CD4-positive, alpha-beta T cell treated with Interleukin-2 at 100 ng/mL for 4 hours (primary cell): ENCODE measurements at places on chromosomes 6 and 20.
A peak's percentile ranks its signal among the peaks of the same experiment; 100 is the strongest.

DNA sequence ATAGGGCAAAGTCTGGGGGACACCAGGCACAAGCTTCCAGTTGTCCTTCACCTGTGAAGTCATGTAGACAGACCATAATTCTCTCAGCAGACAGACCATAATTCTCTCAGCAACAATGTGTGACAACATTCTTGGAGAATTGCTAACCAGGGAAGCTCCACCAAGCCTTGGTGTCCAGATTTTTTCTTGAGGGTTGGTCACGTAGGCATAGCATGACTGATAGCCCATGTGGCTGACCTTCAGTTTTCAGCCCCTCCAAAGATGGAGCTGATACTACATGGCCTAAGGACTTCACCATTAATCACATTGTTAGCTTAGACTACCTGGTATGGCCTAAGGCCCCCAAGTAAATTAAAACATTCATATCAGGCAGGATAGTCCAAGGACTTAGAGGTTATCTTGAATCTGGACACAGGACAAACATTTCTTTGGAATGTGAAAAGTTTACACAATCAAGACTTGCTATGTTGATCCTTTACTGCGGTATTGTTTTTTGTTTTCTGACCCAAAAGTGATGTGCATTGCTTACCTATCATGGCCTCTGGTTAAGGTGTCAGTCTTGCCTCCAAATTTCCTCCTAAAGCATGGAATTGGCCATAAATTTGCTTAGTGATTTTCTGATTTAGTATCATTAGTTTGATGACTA, 76.9 kb downstream of the CEP57L1 start:
- DNase-seq, result no peak

DNA sequence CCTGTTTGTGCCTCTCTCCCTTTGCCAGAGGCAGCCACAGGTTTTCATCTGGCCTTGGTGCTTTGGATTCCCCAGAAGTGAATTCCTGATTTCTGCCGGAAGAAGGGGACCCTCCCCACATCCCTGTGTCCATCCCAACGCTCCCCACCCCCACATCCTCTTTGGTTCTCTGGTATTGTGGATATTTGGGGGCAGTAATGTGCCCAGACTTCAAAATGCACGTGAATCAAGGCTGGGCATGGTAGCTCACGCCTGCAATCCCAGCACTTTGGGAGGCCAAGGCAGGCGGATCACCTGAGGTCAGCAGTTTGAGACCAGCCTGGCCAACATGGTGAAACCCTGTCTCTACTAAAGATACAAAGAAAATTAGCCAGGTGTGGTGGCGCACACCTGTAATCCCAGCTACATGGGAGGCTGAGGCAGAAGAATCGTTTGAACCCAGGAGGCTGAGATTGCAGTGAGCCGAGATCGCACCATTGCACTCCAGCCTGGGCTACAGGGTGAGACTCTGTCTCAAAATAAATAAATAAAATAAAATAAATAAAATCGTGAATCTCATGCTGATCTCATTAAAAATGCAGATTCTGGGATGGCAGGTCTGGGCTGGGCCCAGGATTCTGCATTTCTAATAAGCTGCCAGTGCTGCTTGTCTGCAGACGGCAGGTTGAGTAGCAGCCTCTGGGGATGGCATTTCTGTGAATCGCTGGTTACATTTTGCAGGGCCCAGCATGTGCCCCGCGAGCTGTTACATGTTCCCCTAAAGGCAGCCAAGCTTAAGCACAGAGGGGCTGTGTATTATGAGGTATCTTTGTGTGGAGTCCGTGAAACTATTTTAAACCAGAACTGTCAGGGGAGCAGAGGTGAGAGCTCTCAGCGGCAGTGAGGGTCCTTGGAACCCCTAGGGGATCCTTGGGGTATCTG, 49.0 kb downstream of the SYNJ2 start:
- DNase-seq, result no peak

- no peak for DNase-seq
These were observed 235.7 kb downstream of the CD83 start for GRCh38 chr6:14353281-14353680.

GRCh38 chr6:6460416-6460815, 128.1 kb upstream of the LY86 start:
- no peak for DNase-seq

- no peak for DNase-seq
These were observed 156.5 kb upstream of the INSM1 start for GRCh38 chr20:20211274-20211987.

GRCh38 chr6:31083742-31084354, 28.5 kb downstream of the C6orf15 start:
- DNase-seq, result peak; percentile 39
